ENCODE measurements at places on chromosomes 16 and 17. TPM values are rescaled to one million over a fixed set of nuclear protein-coding genes. Genes with fewer than 3 reads are reported as not detected.

DNA sequence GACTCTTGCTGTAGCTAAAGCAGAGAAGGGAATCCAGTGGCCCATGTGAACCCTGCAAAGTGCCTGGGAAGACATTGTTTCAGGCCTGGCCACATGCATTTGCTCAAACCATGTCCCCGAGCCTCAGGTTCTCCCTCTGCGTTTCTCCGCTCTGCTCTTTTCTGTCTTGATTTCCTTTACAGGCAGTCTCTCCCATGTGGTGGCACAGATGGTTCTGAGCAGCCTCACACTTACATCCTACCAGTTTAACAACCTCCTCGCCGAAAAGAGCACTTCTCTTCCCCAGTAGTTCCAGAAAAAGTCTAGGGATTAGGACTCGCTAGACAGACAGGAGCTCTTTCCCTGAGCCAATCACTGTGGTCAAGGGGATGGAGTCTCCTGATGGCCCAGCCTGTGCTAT lies 28.3 kb upstream of the MYH10 start:
- H3K4me3 ChIP-seq = no peak overlapping the region
- H3K4me1 ChIP-seq = no peaks in the 10 kb centered on the region
- H3K36me3 ChIP-seq = no peaks in the 10 kb centered on the region
- no peak overlapping the region for H3K27ac ChIP-seq
- no peak for DNase-seq

Gene SSTR5
- not detected for polyA plus RNA-seq

- H3K36me3 ChIP-seq = no peaks in the 10 kb centered on the region
- no peaks in the 10 kb centered on the region for H3K4me1 ChIP-seq
- no peak overlapping the region for H3K4me3 ChIP-seq
- H3K27me3 ChIP-seq = no peaks in the 10 kb centered on the region
These were observed 10.4 kb downstream of the CARD14 start for GRCh38 chr17:80180192-80180591.

- H3K4me3 ChIP-seq = no peak overlapping the region
- no peak for DNase-seq
- H3K27me3 ChIP-seq = no peaks in the 10 kb centered on the region
- H3K4me1 ChIP-seq = no peaks in the 10 kb centered on the region
- H3K27ac ChIP-seq = no peak overlapping the region
- H3K36me3 ChIP-seq = no peaks in the 10 kb centered on the region
These were observed 60.7 kb upstream of the GRIN2A start for GRCh38 chr16:10242916-10243315.

- no peaks in the 10 kb centered on the region for H3K27me3 ChIP-seq
- H3K27ac ChIP-seq = no peak overlapping the region
- no peak overlapping the region for H3K4me3 ChIP-seq
- H3K4me1 ChIP-seq = no peaks in the 10 kb centered on the region
- no peak for DNase-seq
- peaks cover 4% of the 10 kb centered on the region for H3K36me3 ChIP-seq
These were observed 12.1 kb upstream of the NDUFAB1 start for GRCh38 chr16:23608194-23608593.

Data from kidney (tissue), 22 donors.